ENCODE measurements at places on chromosomes 4 and X. TPM values are rescaled to one million over a fixed set of nuclear protein-coding genes. Genes with fewer than 3 reads are reported as not detected.

DNA sequence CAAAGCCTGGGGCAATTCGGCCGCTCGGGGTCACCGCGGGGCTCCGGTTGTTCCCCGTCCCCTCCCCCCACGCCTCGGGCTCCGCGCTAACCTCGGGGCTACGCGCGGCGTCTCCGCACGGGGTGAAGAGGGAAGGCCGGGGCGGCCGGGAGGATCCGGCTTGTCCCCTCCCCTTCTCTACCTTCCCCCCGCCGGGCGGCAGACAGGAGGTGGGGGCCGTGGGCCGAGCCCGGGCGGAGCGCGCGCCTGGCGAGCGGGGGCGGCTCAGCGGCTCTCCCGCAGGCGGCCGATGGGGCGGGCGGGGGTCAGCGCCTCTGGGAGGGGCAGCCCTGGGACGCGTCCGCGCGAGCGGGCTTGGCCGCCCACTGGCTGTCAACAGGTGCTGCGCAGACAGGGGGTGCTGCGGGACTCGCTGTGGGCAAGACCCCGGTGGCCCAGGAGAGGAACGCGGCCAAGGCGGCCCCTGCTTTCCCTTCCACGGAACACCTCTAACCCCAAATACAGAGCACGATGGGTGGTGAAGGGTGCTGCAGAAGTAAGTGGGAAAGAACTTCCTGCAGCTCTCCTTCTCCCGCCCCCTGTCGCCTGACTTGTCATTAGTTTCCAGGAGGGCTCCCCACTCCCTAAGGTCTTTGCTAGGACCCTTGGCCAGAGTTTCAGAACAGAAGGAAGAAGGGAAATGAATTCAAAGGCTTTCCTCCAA, at the start of gene PDGFC:
Gene PDGFC (minus strand): TSS at position 124 of the 703 bp plus-strand sequence. CDS start 896 bp downstream, outside the sequence.
- DNase-seq: no peak

DNA sequence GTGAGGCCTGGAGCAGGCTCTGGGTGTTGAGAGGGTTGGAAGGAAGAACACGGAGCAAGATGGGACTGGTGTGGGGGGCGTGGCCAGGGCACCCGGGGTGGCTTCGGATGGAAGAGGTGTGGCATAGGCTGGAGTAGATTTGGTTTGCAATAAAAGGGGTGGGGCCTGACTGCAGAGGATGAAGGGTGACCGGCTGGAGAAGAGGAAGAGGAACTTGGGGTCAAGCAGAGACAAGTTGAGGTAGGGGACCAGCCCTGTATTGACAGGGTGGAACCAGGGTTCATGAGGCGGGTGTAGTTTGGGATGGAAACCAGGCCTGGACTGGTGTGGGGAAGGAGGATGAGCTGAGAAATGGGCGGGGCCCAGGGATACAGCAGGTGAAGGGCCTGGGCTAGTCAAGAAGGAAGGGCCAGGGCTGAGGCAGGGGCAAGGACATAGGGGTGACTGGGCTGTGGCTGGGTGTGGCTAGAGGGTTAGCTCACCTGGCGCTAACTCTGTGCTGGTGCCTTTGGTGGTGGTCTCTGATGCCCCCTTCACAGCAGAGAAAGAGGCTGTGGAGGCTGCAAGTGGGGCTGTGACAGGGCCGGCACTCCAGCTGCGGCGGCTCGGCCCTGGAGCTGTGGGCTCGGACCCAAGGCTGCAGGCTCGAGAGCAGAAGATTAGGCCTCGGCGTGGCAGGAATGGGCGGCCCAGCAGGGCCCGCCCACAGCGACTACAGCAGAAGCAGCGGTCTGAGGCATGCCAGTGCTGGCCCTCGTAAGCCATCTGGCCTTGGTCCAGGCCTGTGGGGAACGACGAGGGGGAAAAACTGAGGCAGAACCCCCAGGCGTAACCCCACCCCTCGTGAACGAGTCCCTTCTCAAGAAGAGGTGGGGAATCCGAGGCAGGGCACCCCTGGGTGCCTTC, 5.0 kb downstream of the PLP2 start:
- no peak for DNase-seq

GRCh38 chr4:143768007-143768591, 67.6 kb upstream of the FREM3 start:
- no peak for DNase-seq

- DNase-seq: peak; percentile 18
Measured at GRCh38 chrX:64204701-64205440, 637 bp downstream of the AMER1 start.

- DNase-seq: no peak
Measured at GRCh38 chr4:74619931-74620702, 174.2 kb downstream of the BTC start.

DNA sequence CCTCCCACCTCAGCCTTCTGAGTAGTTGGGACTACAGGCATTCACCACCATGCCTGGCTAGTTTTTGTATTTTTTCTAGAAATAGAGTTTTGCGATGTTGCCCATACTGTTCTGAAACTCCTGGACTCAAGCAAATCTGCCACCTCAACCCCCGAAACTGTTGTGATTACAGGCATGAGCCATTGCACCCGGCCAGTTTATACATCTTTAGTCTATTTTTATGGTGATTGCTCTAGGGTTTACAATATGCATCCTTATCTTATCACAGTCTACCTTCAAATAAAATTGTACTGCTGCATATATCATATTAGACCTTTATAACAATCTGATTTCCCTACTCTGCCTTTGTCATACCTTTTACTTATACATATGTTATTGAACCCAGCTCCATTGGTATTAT, 56.9 kb downstream of the SOWAHB start:
- no peak for DNase-seq

- DNase-seq: no peak
Measured at GRCh38 chrX:133608406-133608805, 193.1 kb upstream of the GPC4 start.

GRCh38 chr4:184784628-184785257, 41.0 kb downstream of the ACSL1 start:
- no peak for DNase-seq

DNA sequence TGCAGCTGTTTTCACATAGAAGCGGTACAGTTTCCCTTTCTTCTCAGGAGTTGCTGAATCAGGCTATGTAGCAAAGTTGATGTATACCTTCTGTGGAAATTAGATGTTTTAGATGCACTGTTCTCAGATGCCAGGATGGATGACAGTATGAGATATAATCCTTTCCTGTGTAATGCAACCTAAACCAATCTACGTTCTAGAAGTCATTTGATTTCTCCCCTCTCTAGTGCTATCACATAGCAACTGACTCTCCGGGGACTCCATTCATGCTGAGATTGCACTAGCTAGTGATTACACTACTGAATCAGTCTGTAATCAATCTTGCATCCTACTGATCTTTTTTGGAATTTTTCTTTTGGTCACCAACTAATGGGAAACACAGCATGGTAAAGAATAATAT, 1881.7 kb downstream of the PCDH7 start:
- no peak for DNase-seq

GRCh38 chr4:20687864-20688263, 12.4 kb upstream of the PACRGL start:
- DNase-seq: no peak

DNA sequence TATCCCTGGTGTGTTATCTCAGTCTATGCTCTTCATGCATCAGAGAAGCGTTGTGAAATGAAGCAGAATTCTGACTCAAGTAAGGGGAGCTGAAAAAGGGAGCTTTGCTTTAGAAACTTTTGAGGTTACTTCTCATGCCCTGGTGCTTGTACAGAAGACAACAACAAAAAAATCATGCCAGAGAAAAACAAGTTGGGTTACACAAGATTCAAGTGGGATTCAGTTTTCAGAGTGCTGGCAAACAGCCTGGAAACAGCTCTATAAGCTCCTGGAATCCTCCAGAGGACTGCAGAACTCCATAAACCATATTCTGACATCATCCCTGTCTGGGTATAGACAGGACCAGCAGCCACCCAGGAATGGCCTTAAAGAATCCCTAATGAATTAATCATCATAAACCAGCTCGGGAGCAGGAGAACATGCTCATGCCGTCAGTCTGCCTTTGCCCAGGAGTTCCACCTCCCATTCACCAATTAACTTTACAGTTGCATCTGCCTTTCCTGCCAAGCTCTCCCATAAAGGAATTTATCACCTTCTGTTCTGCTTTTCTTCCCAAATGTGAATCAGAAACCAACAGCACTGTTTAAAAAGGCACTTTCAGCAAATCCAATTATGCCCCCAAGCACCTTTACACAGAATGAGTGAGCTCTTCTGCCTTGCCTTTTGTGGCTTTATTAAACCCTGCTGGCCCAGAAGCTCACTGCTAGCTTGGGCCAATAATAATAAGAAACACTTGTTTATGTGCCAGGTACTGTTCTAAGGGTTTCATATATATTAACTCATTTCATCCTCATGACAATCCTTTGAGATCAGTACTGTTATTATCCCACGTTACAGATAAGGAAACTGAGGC, 54.5 kb upstream of the FBXW7 start:
- DNase-seq: no peak

DNA sequence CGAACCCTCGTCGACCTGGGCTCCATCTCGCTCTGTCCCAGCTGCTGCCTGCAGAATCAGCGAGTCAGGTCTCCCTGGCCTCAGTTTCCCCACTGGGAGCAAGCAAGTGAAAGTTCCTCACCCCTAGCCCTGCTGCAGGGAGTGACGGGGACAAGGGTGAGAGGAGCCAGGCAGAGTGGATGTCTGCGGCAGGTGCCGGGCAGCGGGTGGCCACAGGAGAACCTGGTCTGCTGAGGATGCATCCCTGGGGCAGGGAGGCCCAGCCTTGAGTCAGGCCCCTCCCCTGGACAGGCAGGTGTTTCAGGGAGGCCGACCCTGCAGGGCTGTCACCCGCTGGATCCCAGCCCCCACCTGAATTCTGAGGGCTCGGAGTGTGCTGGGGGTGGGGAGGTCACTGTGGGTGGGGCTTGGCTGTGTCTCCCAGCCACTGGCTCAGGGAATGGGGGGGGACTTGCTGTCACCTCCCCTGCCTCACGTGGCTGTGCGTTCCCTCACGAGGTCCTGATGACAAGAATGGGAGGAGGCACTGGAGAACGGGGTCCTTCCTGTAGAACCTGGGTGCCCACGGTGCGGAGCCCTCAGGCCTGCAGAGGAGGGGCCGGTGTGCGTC, 33.2 kb downstream of the LRPAP1 start:
- no peak for DNase-seq

DNA sequence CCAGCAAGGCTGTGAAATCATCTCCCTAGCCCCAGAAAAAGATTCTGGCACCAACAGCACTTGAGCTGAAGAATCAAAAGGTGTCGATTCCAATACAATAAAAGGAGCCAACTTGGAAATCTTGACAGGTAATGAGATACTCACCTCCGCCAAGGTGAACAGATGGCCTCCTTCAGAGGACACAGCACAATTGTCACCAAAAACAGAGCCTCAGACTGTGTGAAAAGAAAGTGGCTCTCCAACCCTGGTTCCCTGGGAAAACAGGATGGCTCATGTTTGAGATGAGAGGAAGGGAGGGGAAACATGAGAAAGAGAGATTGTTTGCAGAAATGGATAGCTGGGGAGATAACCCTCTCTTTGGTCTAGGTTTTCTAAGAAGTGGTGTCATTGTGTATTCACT, 168.9 kb downstream of the HS3ST1 start:
- no peak for DNase-seq

- no peak for DNase-seq
Measured at GRCh38 chrX:130299279-130300009, 30.7 kb upstream of the ZNF280C start.

DNA sequence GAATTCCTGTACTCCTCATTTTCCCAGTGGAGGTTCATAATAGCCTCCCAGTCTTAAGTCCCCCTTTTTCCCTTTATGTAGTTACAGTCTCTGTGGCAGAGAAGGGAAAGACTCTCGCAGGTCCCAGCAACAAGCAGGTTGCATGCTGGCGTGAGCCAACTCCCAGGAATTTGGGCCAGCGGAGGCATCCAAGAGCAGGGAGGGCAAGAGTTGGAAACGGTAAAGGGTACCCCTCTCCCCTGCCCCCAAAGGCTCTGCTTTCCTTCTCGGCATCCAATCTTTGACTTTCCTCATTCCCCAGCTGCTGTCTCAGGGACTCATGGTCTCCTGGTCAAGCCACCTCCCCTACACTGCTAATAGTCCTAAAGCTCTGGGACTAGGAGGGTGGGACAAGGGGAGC, 15.4 kb upstream of the HSFX2 start:
- DNase-seq: no peak

- peak; percentile 89 for DNase-seq
Measured at GRCh38 chr4:1870328-1870577, 940 bp upstream of the NSD2 start.

GRCh38 chrX:39772057-39772832, 325.5 kb downstream of the BCOR start:
- peak; percentile 57 for DNase-seq

- no peak for DNase-seq
Measured at GRCh38 chr4:37393889-37394288, 149.3 kb downstream of the NWD2 start.

DNA sequence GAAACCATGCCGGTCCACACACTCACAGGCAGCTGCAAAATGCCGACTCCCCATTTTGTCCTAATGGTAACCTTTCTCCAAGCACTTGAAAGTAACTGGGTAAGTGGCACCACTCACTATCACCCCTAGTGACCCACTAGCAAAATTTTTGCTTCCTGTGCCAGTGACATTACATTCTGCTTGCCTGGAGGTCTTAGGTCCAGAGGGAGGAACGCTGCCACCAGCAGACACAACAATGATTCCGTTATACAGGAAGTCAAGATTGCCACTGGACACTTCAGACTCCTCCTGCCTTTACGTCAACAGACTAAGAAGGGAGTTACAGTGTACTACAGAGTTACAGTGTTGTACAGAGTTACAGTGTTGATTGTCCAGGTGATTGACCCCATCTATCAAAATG, 11.8 kb upstream of the TMEM192 start:
- no peak for DNase-seq

DNA sequence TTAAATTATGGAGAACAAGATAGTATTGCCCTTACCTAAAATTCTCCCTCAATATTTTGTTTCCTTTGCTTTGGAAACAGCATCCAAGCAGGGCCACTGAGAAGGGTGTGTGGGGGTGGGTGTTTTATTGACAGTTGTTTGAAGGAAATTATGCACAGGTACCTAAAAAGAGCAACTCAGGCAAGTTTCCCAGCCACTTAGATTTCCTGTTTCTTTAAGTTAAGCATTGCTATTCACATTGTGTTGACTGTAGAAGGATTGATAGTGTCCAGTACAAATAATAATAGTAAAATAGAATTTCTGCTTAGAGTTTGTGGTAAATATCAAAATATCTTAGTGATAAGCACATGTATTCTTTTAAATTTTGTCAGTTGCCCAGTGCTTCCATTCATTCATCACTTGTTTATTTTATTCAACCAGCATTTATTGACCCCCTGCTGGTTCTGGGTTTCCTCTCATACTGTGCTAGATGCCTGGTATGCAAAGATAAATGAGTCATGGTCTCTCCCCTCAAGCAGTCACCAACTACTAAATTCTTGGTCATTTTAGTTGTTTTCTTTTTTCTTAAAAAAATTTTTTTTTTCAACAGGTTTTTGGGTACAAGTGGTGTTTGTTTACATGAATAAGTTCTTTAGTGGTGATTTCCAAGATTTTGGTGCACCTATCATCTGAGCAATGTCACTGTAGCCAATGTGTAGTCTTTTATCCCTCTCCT, 50.0 kb downstream of the GALNT7 start:
- DNase-seq: no peak

The STOX2 gene
- total RNA-seq: not detected

The CHRNA9 gene
- total RNA-seq: not detected

The SORCS2 gene
- total RNA-seq: not detected

The CENPE gene
- 34.2 TPM for total RNA-seq

The GNRHR gene
- total RNA-seq: not detected

The FANCB gene
- total RNA-seq: 14.0 TPM

The LRRC66 gene
- 0.06 TPM for total RNA-seq

The SPANXA1 gene
- total RNA-seq: not detected

The LPAR4 gene
- total RNA-seq: not detected

Measured in activated naive CD8-positive, alpha-beta T cell treated with anti-CD3 and anti-CD28 coated beads for 36 hours (primary cell).